Dermis microvascular lymphatic vessel endothelial cell (primary cell): ENCODE measurements at places on chromosomes 2 and 18.
A peak's percentile ranks its signal among the peaks of the same experiment; 100 is the strongest.

DNA sequence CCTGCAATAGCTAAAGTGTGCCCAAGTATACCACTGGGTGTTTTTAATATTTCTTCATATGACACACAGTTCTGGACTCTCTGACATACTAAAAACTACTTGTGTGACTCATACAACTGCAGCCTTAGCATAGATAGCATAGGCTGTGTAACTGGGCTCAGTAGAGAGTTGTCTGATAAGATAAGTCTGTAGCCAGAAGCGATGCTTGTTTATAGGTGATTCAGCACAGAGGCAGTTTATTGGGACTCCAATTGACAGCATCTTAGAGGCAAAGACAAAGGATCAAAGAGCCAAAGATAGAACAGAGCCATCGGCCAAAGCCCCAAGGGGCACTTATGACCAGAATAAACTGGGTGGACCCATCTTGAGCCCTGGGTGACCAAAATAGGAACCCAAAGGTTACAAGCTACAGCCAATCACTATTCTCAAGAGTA, 42.3 kb downstream of the AAK1 start:
- DNase-seq: no peak

DNA sequence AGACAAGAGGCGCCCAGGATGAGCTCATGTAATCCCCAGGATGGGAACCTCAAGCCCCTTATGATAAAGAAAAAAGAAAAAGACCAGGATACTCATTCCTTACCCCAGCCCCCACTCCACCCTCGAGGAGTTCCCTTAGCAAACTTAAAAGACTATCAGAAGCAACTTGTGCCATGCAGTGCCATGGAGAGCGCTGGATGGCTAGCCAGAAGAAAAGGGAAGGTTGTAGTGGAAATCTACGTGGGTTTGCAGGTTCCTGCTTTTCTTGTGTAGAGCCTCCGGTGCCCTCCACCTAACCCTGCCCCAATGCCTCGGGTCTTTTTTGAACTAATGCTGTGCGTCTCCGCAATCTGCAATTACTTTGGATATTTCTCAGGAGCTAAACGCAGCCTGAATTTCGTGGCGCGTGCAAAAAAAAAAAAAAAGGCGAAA, 16.2 kb upstream of the BCL11A start:
- no peak for DNase-seq

GRCh38 chr2:9658972-9659371, 28.2 kb upstream of the YWHAQ start:
- DNase-seq: no peak

DNA sequence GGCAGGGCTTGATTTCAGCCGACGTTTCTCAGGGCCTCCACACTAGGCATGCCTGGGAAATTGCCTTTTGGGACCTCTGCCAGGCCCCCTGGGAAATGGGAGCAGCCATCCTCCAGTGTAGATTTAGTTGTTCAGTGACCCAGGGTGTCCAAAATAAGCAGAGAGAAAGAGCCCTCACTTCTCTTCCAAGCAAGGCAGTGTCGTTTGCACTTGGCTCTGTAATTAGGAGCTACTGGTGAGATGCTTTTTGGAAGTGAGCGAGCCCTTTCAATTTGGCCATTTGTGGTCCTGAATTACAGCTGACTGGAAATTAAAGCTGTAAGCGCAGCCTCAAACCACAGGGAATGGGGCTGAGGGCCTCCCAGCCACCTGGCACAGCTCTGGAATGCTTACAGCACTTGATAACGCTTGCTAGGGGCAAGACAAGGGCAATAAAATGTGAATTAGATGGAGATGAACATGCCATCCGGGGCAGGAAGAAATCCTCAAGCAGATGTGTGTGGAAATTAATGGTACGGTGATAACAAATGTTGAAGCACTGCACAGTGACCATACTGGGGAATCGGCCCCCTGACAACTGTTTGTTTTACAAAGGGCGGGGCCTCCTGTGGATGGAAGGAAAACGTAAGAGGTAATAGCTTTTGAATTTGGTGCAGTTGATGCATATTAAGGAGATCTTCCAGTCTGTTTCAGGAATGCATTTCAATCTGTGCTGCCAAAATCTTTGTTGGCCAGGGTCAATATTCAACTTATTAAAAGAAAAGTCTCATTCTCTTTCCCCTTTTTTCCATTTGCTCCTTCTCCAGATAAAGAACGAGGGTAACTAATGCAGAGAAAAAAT, 173.1 kb downstream of the UXS1 start:
- no peak for DNase-seq

DNA sequence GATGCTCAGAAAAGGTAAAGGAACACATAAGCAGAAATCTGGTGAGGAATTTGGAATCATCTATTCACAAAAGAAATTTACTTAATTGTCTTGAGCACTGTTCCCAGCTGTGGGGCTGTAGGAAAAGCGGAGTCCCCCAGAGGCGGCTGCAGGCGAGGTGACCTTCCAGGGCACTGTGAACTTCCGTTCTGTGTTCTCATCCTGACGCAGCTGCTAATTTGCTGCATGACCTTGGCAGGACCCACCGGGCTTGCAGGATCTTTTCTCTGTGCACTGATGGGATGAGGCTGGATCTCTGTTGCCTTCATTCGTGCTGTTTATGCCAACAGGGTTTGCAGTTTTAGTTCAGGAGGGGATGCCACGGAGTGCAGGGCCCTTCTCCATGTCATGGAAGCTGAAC, 301.9 kb upstream of the MYT1L start:
- no peak for DNase-seq

DNA sequence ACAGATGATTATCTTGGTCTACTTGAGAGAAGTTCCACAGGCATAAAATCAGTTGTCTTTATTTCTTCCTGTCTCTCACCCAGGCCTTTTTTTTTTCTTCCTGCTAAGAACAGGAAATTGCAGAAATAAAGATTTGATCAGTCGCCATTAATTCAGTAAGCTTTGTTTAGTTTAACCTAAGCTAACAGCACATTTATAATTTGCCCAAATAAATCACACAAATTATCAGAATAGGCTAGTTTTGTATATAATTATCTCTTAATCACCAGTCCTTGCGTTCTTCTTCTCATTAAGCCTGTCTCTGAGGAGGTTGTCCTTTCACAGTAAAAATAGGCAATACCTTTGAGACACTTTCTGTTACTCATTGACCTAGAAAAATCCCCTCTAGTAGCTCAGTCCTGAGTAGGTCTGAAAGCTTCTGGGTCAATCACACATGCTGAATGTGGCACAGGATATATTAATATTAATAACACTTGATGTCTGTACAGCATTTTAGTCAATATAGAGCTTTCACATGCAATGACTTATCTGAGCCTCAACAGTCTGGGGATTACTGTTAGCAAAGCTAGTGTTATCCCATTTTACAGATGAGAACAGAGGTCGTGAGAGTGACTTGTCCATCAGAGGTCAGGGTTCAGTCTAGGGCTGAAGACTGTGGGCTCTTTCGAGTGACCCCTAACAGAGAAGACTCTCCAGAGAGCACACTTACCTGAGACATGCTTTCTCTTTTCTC, 11.2 kb upstream of the STK17B start:
- no peak for DNase-seq

- peak; percentile 45 for DNase-seq
These were observed 27.5 kb downstream of the PMAIP1 start for GRCh38 chr18:59927246-59927825.

DNA sequence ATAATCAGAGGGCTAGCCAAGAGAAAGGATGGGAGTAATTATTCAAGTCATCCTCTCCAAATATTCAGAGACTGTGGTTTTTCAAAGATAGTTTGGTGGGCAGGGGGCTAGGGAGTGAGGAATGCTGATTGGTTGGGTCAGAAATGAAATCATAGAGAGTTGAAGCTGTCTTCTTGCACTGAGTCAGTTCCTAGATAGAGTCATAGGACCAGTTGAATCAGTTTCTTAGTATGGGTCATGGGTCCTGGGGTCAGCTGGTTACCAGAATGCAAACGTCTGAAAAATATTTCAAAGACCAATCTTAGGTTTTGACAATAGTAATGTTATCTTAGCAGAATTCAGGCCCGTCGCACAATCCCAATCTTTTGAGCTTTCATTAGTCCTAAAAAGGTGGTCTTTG, 171.4 kb upstream of the SPATS2L start:
- DNase-seq: no peak

- DNase-seq: no peak
These were observed 37.1 kb upstream of the ATP6V1B1 start for GRCh38 chr2:70898363-70899240.

DNA sequence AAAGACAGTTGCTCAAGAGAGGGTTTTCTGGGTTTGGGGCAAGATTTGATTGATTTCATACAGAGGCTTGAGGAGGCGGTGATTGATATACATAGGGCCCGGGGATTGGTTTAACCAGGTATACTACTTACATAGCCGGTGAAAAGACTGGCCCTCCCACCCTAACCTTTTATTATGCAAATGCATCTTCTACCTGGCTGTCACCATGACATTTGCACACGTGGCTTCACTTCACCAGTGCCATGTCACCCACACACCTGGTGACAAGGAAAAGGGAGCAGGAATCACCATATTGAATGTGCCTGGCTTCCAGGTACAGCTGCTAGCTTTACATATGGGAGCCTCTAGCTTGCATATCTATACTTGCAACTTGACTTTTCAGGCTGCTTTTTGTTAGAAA, 9.7 kb downstream of the ERMN start:
- DNase-seq: no peak

DNA sequence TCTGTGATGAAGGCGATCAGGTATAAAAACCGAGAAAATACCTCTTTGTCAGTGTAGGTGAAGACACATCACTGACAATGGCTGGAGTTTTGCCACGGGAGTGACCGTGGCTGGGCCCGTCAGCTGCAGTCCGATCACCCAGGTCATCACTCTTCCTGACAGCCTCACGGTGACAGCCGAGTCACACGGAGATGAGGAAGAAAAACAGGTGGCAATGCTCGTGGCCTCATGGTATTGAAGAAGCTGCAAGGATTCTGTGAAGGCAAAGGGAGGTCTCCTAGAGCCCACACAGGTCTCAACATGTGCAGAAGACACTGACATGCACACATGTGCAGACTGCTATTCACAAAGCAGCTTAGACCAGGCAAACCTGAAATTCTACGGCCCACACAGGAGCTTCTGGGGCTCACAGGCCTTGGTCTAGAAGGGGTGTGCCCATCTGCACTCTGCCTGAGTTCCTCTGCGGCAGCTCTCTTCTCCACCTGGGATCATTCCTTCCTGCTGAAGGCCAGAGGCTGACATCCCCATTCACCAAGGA, 7.4 kb downstream of the COPS9 start:
- DNase-seq: no peak

DNA sequence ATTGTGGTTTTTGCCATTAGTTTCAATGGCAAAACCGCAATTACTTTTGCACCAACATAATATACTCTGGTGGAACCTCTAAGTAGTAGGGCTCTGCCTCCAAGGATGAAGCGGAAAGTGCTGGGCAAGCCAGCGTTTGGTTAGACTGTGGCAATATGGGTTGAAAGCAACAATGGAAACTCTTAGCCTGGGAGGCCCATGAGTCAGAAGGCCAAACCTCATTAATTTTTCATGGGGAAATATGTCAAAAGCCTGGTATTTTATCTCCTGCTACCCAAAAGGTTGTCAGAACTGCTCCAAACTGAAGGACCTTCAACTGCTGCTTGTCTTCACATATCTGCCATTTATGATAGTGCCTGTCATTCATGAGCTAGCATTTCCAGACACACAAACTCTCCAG, 179.1 kb upstream of the CYP26B1 start:
- no peak for DNase-seq

GRCh38 chr2:216740557-216741222, 45.3 kb upstream of the IGFBP5 start:
- DNase-seq: peak; percentile 4

GRCh38 chr2:144707736-144708326, 187.9 kb upstream of the ZEB2 start:
- DNase-seq: no peak

GRCh38 chr18:28287146-28287545, 110.2 kb upstream of the CDH2 start:
- DNase-seq: no peak

- DNase-seq: no peak
These were observed 544.2 kb downstream of the SATB2 start for GRCh38 chr2:198913394-198914152.

GRCh38 chr2:169363560-169364150, 1.3 kb upstream of the LRP2 start:
- DNase-seq: no peak

DNA sequence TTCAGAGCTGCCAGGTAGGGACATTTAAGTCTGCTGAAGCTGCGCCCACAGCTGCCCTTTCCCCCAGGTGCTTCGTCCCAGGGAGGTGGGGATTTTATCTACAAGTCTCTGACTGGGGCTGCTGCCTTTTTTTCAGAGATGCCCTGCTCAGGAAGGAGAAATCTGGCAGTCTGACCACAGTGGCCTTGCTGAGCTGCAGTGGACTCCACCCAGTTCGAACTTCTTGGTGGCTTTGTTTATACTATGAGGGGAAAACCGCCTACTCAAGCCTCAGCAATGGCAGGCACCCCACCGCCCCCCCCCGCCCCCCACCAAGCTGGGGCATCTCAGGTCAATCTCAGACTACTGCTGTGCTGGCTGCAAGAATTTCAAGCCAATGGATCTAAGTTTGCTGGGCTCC, 458.1 kb upstream of the RAB12 start:
- DNase-seq: no peak

DNA sequence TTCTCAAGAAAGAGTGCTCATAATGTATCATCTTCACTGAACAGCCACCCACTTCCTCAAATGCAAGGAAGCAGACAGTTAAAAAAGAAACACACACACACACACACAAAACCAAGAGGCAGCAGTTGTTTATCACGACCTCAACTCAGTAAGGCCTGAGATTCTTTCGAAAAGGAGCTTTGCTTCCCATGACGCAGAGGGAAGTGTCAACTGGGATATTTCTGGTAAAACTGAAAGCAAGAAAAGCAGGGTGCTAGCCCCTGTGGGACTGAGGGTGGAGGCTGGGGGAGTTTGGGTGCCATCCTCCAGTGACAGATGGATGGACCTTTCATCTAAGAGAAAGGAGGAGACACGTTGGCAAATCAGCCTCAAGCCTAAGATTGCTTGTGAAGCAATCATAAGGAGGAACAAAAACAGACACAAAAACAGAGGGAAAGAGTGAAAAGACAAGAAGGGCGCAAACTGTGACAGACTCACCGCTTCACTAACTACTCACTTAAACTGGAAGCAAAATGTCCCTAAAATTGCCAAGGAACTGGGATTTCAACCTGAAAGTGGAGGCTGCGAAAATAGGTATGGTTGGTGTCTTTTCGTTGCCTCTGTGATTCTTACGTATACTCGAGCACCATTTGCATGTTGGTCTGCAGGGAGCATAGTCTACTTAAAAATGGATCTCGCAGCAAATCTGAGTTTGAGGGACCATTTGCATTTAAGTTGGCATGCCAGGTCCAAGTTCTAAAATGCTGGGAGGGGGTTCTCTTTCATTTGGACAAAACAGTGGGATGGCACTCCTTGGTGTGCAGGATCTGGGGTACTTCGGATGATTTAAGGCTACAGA, at the start of gene ARHGAP25:
ARHGAP25 (plus strand) TSS at position 124 of the 838 bp plus-strand sequence; CDS start at position 513, 389 bp downstream.
- no peak for DNase-seq

DNA sequence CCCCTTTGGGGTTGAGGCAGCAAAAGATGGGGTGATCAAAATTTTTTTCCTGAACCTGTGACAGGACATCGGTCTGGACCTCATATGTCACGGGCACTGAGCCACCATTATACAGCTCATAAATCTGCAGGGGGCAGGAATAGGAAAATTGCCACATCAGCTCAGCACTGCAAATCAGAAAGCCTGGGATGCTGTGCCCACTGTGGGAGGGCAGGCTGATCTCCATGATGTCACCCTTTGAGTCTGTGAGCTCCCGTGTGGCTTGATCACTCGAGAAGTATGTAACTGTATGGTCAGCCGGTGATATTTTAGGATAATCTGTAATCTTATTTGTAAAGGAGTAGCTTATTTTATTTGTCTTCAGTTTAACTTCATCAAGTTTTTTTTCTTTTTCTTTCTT, 17.7 kb upstream of the CRYBA2 start:
- no peak for DNase-seq

- no peak for DNase-seq
These were observed 634.5 kb downstream of the ZEB2 start for GRCh38 chr2:143885461-143885860.
